ENCODE measurements at places on chromosomes 3 and 15.

- peak; percentile 76 for DNase-seq
Observed at GRCh38 chr15:58537033-58537432, 105.2 kb downstream of the LIPC start.

DNA sequence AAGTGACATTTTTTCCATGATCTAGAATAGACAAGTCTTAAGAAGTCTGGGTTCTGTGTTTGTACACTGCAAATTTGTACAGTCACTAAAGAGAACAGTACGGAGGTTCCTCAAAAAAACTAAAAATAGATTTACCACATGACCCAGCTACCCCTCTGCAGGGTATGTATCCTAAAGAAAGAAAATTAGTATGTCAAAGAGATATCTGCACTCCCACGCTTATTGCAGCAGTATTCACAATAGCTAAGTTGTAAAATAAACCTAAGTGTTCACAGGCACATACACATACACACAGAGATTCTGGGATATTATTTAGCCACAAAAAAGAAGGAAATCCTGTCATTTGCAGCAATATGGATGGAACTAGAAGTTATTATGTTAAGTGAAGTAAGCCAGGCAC lies 120.4 kb downstream of the ZIC1 start:
- DNase-seq = no peak

- no peak for DNase-seq
Observed at GRCh38 chr3:127209155-127209839, 16.4 kb downstream of the PRR23E start.

DNA sequence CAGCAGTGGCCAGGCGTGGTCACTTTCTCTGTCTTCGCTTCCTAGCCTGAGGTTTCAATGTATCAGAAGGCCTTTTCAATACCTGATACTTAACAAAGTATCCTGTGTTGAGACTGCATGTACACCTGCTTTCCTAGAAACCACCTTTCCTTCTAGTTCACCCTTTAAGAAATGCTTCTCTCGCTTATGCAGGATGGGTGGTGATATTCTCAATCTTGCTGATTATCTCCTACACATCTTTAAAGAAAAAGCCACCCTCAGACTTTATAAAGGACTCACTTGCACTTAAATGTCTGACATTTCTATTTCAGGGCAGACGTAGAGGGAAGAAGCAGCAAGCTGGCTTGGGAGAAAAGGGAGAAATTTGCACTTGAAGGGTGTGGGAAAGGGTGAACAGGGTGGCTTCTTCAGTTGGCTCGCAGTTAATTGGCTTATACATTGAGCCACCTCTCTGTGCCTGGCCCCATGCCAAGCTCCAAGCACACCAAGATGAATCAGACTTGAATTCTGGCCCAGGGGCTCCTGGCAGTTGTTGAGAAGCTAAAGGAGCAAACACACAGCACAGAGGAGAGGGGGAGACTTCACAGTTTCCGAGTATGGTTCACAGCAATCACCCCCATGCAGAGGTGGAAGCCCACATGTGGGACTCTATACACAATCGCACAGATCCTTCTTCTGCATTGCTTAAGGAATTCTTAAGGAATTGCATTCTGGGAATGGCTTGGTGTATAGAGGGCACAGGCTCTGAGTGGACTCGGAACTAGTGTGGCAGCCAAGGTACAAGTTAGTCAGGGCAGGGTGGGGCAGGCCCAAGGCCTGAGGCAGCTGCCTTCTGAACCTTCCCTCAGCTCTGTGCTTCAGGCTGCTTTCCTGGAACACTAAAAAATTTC lies 1.3 kb downstream of the ARL6IP5 start:
- peak; percentile 94 for DNase-seq

- no peak for DNase-seq
Observed at GRCh38 chr3:61460636-61461035, 100.7 kb upstream of the PTPRG start.

DNA sequence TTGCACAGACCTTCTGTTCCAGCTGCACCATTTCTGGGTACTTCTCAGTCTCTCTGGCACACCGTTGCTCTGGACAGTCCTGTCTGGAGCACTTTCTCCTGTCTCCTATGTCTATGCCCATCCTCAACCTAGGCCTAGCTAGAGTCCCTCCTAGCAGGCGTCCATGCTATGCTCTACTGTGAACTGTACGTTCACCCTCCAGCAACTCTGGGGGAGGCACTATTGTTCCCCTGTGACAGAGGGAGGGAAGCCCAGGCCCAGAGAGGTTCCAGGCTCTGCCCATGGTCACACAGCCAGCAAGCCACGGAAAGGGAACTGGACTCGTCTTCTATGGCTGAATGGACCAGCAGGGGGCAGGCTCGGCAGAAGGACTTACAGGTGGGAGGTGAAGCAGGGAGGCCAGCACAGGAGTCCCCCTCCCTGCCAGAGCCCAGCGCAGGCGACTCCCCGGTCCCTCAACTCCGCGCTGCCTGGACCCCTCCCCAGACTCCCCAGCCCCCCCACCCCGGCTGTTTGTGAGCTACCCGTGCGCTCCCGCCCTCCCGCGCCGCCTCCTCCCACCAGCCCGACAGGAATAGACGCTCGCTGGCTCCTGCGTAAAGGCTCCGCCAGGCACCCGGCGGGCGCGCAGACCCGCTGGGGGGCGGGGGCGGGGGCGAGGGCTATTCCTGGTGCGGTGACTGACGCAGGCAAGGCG lies 1.7 kb upstream of the LINGO1 start:
- no peak for DNase-seq

- DNase-seq = no peak
Observed at GRCh38 chr3:159149633-159150032, 347.8 kb downstream of the MFSD1 start.

DNA sequence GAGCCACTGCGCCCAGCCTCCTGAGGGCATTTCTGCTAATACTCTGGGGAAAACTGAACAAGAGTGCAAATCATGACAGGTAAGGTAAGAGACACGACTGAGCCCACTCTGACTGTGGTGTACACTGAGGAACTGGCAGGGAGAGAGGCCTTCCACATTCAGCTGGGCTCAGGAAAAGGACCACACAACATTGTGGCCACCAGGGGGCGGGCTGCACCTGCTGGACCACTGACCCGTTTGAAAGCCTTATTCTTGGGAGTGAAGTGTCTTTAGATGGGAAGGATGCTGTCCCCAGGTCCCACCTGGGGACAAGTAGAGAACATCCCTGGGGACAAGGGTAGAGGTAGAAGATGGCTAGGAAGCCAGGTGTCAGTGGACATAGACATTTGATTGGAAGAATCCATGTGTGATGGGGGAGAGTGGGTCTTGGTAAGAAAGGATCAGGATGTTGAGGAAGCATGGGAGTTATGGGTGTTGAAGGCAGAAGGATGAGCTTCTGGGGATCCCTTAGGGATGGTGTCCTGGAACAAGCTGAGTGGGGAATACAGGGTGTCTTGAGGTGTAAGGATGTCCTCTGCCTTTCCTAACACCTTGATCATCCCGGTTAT lies 6.2 kb upstream of the CTDSPL start:
- DNase-seq = peak; percentile 97

DNA sequence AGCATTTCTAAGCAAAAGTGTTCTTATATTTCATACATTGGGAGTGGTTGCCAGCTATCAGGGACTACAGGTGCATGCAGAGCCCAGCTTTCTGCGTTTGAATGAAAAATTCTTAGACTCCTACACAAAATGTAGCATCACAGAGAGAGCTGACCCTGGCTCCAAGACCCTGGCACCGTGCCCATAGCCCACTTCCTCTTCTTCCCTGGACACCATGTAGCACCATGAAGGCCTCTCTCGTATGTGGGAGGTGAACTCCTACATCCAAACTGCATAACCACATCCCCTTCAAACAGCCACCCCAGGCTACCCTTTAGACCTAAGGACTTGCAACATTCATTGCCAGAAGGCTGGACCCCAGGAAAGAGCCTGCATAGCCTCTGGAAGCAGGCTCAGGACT lies 35.8 kb upstream of the ATOSA start:
- DNase-seq = no peak

GRCh38 chr15:88894348-88894818 lies 961 bp downstream of the HAPLN3 start:
- no peak for DNase-seq

DNA sequence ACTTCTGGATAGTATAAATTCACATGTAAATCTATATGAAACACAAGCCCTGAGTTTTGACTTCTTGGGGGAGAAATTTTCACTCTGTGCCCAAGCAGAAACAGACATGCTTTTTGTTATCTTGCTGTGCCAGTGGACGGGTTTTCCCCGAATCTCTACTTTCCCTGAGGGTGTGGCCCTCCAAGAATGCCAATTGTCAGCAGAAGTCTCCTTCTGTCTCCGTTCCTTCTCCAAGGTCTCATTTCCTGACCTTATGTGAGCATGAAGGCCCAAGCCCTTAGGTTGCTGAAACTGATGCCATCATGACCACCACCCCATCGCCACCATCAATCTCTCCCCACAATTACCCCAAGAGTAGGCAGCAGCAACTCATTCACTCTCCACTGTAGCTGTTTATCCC lies 253.8 kb downstream of the XXYLT1 start:
- no peak for DNase-seq

DNA sequence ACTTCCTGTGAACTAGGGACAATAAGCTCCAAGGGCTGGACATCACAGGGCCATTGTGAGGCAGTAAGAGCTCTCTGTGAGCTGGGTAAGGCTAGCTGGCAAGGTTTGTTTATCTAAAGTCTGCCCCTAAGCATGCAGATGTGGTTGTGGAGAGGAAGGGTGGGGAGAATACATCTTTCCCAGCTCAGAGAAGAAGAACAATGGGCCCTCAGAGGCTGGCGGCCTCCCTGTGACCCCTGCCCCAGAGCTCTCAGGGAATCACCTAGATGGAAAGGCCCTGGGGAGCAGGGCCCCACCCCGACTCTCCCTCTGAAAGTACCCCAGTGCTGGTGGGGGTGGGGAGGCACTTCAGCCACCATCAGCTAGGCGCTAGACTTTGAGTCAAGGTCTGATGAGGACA lies 4.3 kb upstream of the AP3B2 start:
- peak; percentile 34 for DNase-seq

GRCh38 chr3:98967758-98968157 lies 66.3 kb upstream of the DCBLD2 start:
- DNase-seq = no peak

DNA sequence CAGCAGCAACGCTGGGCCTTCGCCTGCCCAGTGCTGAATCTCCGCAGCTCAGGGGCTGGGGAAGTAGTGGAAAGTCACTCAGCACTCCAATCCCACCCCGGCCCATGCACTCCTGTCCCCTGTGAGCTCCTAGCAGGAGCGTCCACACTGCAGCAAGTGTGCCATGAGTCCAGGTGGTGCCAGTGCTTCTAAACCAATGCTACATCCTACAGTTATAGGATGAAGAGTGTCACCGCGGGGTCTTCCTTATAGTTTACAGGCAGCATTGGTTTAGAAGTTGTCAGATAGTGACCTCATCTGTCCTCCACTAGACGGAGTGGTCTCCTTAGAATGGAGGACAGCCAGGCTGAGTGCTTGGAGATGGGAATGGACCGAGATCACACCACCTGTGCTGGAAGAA lies 221.4 kb downstream of the GABRB3 start:
- no peak for DNase-seq

GRCh38 chr3:120275618-120276017 lies 9.4 kb downstream of the GPR156 start:
- DNase-seq = no peak

- no peak for DNase-seq
Observed at GRCh38 chr3:98890181-98890835, 11.2 kb downstream of the DCBLD2 start.

DNA sequence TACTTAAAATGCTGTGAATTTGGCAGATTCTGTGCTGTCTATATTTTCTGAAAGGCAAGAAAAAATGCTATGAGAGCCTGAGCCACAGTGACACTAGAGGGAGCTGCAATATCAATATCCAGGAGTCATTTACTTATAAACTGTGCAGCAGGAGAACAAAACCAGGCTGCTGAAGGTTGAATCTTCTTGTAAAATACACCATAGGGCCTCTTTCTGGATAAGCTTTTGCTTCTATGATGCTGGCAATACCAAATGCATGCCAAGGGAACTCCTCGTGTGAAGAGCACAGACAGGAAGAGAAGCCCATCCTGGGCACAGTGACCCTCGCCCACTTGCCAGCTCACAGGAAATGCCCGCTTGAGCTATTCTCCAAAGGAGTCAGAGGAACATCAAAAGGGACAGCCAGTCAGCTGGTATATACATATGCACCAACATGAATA lies 48.0 kb upstream of the TSPAN3 start:
- peak; percentile 50 for DNase-seq

DNA sequence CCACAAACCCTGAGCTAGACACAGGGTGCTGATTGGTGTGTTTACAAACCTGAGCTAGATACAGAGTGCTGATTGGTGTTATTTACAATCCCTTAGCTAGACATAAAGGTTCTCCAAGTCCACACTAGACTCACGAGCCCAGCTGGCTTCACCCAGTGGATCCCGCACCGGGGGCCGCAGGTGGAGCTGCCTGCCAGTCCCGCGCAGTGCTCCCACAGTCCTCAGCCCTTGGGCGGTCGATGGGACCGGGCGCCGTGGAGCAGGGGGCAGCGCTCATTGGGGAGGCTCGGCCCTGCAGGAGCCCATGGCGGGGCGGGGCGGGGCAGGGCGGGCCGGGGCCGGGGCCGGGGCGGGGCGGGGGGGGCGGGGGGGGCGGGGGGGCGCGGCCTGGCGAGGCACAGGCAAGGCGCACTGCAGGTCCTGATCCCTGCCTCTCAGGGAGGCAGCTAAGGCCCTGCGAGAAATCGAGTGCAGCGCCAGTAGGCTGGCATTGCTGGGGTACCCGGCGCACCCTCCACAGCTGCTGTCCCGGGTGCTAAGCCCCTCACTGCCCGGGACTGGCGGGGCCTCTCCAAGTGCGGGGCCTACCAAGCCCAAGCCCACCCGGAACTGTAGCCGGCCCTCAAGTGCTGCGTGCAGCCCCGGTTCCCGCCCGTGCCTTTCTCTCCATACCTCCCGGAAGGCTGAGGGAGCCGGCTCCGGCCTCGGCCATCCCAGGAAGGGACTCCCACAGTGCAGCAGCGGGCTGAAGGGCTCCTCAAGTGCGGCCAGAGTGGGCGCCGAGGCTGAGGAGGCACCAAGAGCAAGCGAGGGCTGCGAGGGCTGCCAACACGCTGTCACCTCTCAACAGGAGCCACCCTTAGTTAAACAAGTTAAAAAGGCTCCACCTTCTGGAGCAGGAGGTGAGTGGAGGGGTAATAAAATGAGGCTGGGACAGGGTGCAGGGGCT lies 9.8 kb upstream of the TMEM40 start:
- DNase-seq = no peak

DNA sequence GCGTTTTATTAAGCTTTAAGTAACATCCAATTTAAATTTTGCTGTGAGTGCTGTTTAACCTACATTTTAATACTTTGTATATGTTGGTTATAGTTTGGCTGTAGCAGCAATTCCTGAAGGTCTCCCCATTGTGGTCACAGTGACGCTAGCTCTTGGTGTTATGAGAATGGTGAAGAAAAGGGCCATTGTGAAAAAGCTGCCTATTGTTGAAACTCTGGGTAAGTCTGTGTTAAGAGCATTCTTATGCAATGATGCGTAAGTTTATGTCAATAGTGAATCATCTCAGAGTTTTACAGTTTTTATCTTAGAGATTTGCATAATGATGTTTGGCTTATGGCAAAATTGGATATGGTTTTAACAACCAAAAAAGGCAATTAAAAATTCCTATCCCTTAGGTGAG lies 62.7 kb downstream of the ASTE1 start:
- no peak for DNase-seq

- no peak for DNase-seq
Observed at GRCh38 chr3:2921903-2922302, 188.3 kb downstream of the IL5RA start.

All from lower leg skin (tissue), 4 donors.